CD4-positive, alpha-beta T cell treated with Interleukin-17A for 1 hour (primary cell): ENCODE measurements at places on chromosomes 16 and 17.

- DNase-seq = no peak
These were observed 856 bp upstream of the MON1B start for GRCh38 chr16:77190190-77190477.

DNA sequence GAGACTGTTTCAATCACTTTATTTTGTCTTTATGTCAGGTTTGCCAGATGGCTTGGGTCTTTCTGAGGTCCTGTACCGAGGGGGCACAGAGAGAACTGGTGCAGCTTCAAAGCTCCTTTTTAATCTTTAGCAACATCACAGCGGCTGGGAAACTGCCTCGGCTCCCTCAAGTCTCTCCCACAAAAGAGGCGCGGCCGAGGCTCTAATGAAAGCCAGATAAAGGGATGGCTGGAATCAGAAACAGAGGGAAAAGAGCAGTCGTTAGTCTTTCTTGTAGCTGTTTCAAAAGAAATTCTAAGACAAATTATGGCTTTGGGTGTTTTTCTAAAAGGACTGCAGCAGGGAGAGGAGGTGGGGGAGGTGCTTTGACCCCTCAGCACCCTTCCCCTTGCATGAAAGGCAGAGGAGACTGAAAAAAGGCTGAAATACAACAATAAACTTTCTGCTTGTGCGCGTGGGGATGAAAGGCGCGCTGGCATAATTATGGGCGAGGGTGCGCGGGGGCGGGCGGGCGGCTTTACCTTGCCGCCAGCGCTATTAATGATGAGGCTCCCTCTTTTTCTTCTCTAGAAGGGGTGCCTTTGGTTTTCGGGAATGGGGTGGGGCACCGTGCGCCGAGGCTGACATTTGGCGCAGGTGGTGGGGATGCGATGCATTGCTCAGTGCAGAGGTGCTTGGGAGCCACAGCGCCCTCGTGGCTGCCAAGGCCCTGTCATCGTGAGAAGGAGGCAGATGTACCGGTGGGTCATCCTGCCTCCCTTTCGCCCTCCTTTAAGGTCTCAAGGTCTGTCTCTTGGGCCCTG lies 22.3 kb upstream of the BRD7 start:
- no peak for DNase-seq

GRCh38 chr16:79768276-79768970 lies 167.9 kb upstream of the MAF start:
- no peak for DNase-seq

- no peak for DNase-seq
These were observed 362.2 kb downstream of the WWOX start for GRCh38 chr16:78461496-78462287.

GRCh38 chr16:56848955-56849689 lies 15.9 kb upstream of the SLC12A3 start:
- no peak for DNase-seq
